ENCODE measurements at places on chromosomes 4 and X.

DNA sequence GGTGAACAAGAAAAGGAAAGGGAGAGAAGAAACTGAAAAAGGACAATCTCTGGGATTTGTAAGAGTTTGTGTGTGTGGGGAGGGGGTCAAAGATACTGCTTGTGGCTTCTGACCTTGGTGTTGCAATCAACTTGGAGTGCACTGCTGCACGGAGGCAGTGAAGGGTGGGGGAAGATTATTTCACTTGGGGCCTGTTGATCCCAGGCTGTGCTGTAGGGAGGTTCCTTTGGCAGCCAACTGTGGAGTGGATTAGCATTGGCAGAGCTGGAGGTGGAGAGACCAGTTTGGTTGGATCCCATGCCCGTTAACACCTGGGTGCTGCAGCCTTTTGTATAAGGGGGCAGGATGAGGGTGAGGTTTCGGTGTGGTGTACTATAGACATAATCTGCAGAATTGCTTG is 38.2 kb downstream of the AFF1 start:
- no peak for DNase-seq

GRCh38 chr4:9999956-10000561 is 21.2 kb downstream of the SLC2A9 start:
- no peak for DNase-seq

- no peak for DNase-seq
These were observed 167.1 kb downstream of the MAML3 start for GRCh38 chr4:139986689-139987501.

DNA sequence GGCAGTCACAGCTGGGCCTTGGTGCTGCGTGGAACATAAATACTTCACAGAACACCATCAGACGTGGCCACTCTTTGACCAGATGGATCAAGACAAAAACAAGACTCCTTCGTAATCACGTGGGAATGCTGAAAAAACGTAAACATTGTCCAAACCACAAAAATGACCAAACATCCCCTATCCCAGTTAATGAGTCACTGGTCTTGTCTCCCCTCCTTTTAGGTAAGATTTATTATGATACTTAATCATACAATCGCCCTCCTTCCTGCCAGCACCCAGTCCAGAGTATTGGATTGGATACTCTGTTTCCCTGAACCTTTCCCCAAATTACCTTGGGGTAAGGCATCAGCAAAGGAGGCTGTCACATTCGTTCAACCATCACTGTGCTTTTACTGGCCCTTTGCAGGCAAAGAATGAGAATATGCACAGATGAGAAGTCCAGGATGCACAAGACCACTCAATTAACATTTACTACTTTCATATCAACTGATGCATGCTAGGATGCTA is 601 bp upstream of the TCEANC start:
- no peak for DNase-seq

- DNase-seq = no peak
These were observed 84.2 kb upstream of the TMEM164 start for GRCh38 chrX:109918753-109919152.

DNA sequence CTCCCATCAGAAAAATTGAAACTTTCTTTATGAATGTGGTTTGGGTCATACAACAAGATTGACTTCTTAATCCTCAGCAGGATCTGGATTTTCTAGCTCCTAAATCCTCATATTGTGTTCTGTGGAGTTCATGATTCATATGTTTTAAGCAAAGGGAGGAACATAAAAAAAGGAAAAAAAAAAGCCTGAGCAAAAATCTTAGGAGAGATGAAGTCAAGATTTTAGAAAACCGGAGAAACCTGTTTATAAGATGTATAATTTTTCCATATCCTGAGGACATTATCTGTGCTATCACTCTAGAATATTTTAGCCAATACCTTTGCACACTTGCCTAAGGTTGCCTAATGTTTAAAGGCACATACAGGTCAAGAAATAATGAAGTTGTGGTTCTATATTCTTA is 7.0 kb upstream of the EREG start:
- DNase-seq = no peak

DNA sequence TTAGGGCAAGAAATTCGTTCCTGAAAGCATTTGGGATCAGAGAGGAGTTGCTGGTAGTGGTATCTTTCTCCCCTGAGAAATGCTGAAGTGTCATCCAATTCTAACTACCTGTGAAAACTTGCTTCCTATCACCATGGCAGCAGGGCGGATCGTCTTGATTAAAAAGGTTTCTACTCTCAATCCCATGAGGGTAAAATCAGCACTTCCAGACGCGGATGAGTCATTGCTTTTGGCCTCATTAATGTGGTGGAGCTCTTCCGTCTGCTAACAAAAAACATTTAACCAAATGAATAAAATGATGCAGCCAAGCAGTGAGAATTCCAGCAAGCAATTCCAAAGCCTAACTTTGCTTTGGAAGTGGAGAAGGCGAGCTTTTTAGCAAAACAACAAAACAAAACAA is 325.6 kb downstream of the CAMK2D start:
- no peak for DNase-seq

DNA sequence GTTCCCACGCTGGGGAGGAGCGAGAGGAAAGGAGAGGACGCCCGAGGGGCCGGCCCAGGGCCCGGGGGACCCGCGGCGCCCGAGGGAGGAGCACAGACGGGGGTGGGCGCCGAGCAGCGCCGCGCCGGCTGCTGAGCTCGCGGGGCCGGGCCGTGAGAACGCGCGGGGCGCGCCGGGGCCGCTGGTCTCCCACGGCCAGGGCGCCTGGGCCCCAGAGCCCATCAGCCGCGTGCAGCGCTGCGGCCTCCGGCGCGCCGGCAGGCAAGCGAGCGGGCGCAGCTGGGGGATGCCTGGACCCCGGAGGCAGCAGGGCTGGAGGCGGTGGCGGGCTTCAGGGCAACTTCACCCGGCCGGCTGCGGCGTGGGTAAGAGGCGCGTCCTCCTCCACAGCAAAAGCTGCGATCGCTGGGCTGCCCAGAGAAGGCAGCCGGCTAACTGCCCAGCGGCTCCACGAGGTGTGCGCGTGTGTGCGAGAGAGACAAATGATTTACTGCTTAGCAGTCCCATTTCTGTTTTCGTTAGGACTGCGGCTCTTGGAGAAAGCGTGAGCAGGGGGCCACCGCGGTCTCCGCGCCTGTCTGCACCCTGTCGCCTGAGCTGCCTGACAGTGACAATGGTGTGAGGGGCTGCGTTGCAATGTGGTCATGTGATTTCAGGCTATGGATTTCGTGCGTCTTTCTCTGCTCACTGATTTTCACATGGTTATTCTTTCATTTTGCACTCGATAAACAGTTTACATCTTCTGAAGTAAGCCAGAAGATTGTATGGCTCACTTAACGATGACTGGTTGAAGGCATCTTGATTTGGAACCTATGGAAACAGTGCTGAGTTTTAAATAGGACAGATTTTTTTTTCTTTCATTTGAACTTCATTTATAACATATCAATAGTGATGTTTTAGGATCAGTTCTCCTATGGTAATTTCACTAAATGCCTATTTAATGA is 1.2 kb downstream of the GUCY1A1 start:
- DNase-seq = no peak

DNA sequence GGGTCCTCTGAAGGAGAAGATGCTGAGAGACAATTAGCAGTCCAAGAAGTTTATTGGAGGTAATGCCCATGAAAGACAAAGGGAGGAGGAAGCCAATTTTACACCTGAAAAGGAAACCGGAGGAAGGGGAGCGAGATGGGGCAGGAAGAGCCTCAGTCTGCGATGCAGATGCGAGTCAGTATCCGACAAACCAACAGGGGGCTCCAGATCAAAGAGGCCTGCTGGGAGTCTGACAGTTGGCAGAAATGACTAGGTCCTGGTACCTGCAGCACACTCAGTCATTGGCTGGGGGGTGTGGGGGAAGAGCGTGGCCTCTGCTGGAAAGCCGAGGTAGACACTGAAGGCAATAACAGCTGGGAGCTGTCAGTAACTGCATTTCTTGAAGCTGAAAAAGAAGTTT is 231.1 kb upstream of the CENPE start:
- DNase-seq = no peak

DNA sequence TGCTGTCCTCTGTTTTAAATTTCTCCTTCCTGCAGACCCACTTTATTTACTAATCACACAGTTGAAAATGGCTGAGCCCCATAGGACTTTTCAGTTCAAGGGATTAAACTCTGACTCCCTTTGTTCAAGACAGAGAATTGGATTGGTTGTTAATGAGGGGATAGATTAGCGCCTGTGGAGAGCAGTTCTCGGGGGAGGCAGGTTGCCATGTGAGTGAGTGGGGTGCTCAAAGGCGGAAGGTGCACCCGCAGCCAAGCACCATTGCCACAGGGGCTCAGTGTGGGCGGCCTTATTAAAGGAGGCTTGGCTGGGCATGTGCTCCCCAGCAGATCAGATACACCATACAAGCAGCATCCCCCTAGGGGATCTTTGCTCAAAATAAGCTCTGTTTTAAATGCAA is 7.9 kb upstream of the CBR4 start:
- no peak for DNase-seq

- DNase-seq = no peak
These were observed 72.0 kb downstream of the CHST7 start for GRCh38 chrX:46645614-46646013.

- DNase-seq = no peak
These were observed 32.7 kb downstream of the METAP1 start for GRCh38 chr4:99028187-99028586.

DNA sequence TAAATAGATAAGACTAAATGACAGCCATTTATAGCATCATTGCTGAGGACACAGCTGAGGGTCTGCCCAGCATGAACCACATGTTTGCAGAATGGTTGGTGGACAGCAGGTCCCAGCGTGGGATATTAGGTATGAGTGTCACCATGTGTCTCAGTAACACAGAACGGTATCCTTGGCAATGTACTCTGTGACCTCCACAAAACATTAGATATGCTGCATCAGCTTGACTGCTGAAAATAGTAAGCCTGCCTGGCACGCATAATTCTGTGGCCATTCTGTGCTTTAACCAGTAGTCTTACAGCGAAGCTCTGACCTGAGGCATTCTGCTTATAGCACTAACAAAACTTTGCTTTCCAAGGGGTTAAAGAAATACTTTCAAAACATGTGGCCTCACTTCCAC is 32.0 kb downstream of the LIMCH1 start:
- DNase-seq = no peak

GRCh38 chr4:87881115-87881514 is 48.3 kb downstream of the MEPE start:
- no peak for DNase-seq

DNA sequence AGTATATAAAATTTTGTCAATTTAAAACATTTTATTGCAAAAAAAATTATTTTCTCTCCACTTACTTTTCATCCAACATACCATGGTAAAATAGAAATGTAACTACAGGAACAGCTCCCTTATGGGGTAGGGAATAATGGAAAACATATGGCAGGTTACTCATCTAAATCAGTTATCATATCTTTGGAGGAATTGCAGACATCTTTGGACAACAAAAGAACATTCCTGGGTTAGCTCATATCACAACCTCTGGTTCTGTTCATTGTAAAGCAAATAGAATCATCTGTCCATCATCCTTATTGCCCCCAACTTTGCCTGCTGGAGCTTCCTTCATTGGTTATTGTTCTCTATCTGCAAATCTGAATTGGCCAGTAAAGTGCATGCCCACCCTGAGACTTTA is 387.5 kb upstream of the GRID2 start:
- DNase-seq = no peak

- no peak for DNase-seq
These were observed 70.1 kb downstream of the NAA11 start for GRCh38 chr4:79255793-79256192.

DNA sequence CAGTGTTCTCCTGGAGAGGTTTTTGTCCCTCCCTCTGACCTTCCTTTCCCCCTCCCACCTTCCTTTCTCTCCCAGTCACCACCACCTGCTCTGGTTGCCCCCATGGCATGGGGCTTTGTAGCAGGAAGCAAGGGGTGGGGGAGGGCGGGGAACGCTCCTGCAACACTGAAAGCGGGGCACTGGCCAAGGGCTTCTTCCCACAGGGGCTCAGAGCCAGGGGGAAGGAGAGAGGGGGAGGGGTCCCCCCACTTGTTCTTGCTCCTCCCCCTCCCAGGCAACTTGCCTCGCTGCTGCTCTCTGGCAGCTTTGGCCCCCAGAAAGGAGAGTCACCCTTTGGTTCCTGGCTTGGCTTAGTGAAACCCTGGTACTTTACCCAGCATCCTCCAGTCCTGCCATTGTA is 48.4 kb downstream of the BCORL1 start:
- no peak for DNase-seq

All from stimulated activated CD8-positive, alpha-beta memory T cell treated with anti-CD3 and anti-CD28 coated beads, Interleukin-15, amount 100 ng/mL, for 48 hours (primary cell).